ENCODE measurements at places on chromosomes 3 and 15. TPM values are rescaled to one million over a fixed set of nuclear protein-coding genes. Genes with fewer than 3 reads are reported as not detected.

Gene LTK
- total RNA-seq, result 2.3 TPM

Gene ARGFX
- not detected for total RNA-seq

Gene RTP1
- total RNA-seq, result not detected

Gene TRIM42
- not detected for total RNA-seq

Gene CACNA2D3
- total RNA-seq, result 0.10 TPM

Gene SLC22A13
- 0.50 TPM for total RNA-seq

Gene CCR9
- total RNA-seq, result 0.15 TPM

Gene WDR93
- total RNA-seq, result not detected

Gene CDHR4
- total RNA-seq, result not detected

Gene PCLAF
- 3.1 TPM for total RNA-seq

Gene RNF123
- total RNA-seq, result 59.4 TPM

Gene CCDC54
- not detected for total RNA-seq

Gene CEMIP
- 0.50 TPM for total RNA-seq

Gene KIF7
- total RNA-seq, result 1.1 TPM

Gene MB21D2
- 0.23 TPM for total RNA-seq

Gene SLC7A14
- 0.10 TPM for total RNA-seq

All from left lobe of liver (tissue), 2 donors.